ENCODE measurements at places on chromosomes 11 and 22.

DNA sequence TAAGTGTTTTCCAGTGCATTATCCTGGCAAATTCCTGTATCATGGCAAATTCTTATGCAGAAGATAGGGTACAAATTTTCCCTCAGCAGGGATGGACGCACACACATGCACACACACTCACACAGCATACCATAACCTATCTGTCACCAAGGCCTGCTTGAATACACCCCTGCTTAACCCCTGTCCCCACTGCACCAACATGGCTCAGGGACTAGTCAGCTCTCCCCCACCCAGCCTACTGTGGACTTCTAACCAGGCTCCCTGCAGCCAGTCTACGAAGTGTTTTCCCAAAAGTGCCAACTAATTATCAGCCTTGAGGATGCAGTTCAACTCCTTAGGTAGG, 63.1 kb downstream of the RAB30 start:
- peak; percentile 52 for DNase-seq

- no peak for DNase-seq
These were observed 25.1 kb upstream of the RELT start for GRCh38 chr11:73350908-73351636.

GRCh38 chr11:132523929-132524328, 1008.4 kb downstream of the OPCML start:
- no peak for DNase-seq

- DNase-seq, result no peak
These were observed 83.8 kb upstream of the MYOD1 start for GRCh38 chr11:17635551-17635938.

DNA sequence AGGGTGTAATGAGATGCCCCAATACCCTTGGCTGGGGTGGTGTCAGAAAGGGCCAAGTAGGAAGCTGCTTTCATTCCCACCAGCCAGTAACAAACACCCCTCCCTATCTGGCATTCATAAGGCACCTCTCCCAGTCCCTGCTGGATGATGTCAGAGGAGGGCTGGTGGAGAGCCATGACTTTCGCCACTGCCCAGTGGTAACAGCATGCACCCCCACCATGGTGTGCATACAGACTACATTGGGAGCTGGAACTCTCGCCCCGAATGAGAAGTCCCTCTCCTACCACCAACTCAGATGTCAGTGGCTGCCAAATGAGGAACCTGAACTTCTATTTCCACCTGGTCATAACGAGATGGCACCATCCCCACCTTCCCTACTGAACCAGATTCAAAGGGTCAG, 73.3 kb downstream of the SGSM3 start:
- no peak for DNase-seq

All from AG04449 (cell line).